ENCODE measurements at places on chromosomes 1 and 21. TPM values are rescaled to one million over a fixed set of nuclear protein-coding genes. Genes with fewer than 3 reads are reported as not detected.

DNA sequence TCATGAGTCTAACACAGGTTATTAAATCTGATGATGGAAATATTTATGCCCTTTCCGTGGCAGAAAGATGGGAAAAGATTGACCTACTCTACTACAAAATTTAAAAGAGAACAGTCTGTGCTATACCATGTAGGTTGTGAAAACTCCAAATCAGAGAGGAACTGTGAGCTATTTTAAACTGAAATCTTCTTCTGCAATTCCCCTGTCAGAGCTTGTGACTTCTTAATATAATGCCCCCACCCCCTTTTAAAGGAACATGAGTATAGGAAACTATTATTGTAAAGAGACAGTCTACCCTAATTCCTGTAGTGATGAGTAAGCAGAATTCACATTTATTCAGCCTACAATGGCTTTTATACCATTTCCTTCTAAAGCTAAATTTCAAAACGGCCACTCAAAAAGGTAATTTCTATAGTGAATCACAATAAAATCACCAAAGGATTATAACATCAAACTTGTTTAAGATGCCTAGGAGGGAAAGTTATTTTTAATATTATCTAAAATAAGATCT, 11.7 kb downstream of the DSCAM start:
- DNase-seq: no peak

GRCh38 chr1:27135541-27136235, 19.2 kb downstream of the SLC9A1 start:
- no peak for DNase-seq

GRCh38 chr1:163672976-163673758, 351.4 kb downstream of the NUF2 start:
- DNase-seq: no peak

DNA sequence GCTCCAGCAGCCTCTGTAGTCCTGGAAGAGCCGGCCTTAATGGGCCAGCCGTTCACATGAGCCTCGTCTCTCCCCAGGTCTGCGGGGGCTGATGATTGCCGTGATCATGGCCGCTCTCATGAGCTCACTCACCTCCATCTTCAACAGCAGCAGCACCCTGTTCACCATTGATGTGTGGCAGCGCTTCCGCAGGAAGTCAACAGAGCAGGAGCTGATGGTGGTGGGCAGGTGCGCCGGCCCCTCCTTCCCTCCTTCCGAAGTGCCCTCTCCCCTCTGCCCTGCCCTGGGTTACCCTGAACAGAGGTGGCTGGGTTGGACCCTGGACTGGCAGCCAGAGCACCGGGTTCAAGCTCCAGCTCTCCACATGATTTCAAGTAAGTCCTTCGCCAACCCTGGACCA, 13.1 kb downstream of the SLC5A9 start:
- no peak for DNase-seq

- DNase-seq: no peak
Observed at GRCh38 chr1:233673261-233673946, 59.5 kb downstream of the KCNK1 start.

DNA sequence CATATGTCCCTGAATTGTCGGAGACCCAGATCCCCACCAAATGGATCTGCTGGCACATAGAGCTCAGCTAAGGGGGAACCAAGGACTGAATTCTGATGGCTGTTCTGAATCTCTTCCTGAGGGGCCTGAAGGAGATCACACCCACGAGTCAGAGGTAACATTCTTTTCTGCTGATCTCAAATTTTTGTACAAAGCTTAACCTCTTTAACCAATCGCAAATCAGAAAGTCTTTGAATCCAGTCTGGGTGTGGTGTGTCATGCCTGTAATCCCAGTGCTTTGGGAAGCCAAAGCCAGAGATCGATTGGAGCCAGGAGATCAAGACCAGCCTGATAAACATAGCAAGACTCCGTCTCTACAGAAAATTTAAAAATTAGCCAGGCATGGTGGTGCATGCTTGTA, 62.8 kb upstream of the PRRC2C start:
- DNase-seq: no peak

HES5 gene
- 2.5 TPM for total RNA-seq

- no peak for DNase-seq
Observed at GRCh38 chr1:10415211-10415930, 14.9 kb upstream of the CENPS start.

GNAT2 gene
- not detected for total RNA-seq

DNA sequence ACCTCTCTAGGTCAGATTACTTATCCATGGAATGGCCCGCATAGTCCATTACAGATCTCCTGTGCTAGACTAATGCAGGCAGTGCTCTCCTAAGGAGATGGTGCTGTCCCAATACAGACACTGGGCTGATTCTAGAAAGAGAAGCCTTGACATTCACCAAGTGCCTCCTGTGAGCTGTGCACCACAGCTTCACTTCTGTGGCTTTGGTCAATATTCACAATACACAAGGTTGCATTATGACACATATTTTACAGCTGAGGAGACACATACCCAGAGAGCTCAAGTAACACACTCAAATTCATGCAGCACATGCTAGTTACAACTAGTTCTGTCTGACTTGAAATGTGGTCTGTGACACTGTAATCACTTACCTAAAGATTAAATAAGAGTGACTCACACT, 59.4 kb upstream of the LRRC8B start:
- DNase-seq: no peak

WNT9A gene
- 2.7 TPM for total RNA-seq

GRCh38 chr1:207027921-207028320, 4.6 kb downstream of the C1orf116 start:
- no peak for DNase-seq

DNA sequence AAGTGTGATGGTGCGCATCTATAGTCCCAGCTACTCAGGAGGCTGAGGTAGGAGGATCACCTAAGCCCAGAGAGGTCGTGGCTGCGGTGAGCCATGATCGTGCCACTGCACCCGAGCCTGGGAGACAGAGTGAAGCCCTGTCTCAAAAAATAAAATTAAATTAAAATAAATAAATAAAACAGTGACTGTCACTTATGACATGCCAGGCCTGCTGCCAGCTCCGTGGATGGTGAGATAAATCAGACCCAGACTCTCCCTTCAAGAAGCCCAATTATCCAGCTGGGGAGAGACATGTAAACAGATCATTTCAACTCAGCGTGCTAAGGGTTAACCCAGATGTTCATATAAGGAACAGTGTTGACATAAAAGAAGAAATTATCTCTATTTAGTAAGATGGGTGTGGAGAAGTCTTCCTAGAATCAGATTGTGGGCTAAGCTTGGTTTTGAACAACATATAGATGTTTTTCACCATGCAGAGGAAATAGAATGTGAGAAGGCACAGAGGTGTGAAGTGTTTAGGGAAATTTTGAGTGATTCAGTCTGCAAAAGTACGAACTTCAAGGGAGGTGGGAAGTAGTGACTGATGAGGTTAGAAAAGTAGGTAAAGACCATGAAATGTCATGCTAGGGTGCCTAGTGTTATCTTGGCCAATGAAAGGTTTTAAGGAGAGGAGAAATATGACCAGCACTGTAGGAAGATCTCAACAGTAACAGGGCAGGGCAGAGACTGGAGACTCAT, 18.3 kb downstream of the YARS1 start:
- DNase-seq: no peak

- DNase-seq: no peak
Observed at GRCh38 chr1:210231846-210232510, 618 bp upstream of the SERTAD4 start.

- no peak for DNase-seq
Observed at GRCh38 chr1:23407016-23407630, 17.4 kb downstream of the TCEA3 start.

- no peak for DNase-seq
Observed at GRCh38 chr1:201222125-201222524, 31.5 kb downstream of the IGFN1 start.

EPHA2 gene
- total RNA-seq: 11.3 TPM

DNA sequence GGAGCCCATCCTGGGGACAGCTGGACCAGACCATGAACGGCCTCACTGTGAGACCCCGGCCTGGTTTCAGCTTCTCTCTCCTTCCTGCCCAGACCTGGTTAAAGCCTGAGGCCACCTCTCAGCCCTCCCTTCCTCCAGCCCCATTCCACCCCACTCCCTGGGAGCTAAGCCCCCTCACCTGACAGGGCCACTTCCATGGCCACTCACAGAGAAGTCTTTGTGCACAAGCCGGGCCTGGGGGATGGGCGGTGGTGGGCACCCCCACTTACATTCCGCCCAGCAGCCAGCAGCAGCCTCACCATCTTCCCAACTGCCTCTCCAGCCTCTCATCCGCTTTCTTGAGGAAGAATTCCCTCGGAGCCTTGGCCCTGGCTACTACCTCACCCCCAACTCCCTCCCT, 40.4 kb downstream of the RHBG start:
- no peak for DNase-seq

SERPINC1 gene
- not detected for total RNA-seq

DNA sequence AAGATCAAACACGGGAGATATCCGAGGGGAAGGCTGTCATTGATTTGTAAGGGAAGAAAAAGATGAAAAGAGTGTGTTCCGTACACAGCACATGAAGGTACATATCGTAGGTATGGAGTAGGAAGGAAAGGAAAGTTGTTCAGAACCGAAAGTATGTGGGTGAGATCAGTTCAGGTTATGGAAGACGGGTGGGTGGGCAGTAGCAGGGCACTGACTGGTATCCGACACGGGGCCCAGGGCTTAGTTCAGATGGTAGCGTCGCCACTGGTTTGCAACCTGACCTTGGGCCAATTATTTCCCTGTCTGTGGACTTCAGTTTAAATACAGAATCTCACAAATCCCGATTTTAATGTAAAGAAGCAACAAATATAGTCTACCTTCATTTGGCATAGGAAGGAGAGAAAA, 27.8 kb upstream of the A3GALT2 start:
- no peak for DNase-seq

GRCh38 chr1:160282807-160283206, 2.1 kb downstream of the PEX19 start:
- no peak for DNase-seq

CYP4Z1 gene
- total RNA-seq: 0.53 TPM

GRCh38 chr1:220804202-220804586, 17.5 kb downstream of the MTARC1 start:
- no peak for DNase-seq

- no peak for DNase-seq
Observed at GRCh38 chr1:65178235-65178634, 30.2 kb downstream of the AK4 start.

SPATA45 gene
- total RNA-seq: not detected

- DNase-seq: no peak
Observed at GRCh38 chr1:14842361-14842760, 243.9 kb downstream of the KAZN start.

- DNase-seq: no peak
Observed at GRCh38 chr1:23210351-23210785, 6.9 kb downstream of the HTR1D start.

NOTCH2 gene
- total RNA-seq: 166 TPM

FCRLB gene
- total RNA-seq: 3.6 TPM
